ENCODE measurements at places on chromosomes 6 and 20.

GRCh38 chr6:5894357-5894756 lies 112.4 kb downstream of the NRN1 start:
- no peak for DNase-seq

DNA sequence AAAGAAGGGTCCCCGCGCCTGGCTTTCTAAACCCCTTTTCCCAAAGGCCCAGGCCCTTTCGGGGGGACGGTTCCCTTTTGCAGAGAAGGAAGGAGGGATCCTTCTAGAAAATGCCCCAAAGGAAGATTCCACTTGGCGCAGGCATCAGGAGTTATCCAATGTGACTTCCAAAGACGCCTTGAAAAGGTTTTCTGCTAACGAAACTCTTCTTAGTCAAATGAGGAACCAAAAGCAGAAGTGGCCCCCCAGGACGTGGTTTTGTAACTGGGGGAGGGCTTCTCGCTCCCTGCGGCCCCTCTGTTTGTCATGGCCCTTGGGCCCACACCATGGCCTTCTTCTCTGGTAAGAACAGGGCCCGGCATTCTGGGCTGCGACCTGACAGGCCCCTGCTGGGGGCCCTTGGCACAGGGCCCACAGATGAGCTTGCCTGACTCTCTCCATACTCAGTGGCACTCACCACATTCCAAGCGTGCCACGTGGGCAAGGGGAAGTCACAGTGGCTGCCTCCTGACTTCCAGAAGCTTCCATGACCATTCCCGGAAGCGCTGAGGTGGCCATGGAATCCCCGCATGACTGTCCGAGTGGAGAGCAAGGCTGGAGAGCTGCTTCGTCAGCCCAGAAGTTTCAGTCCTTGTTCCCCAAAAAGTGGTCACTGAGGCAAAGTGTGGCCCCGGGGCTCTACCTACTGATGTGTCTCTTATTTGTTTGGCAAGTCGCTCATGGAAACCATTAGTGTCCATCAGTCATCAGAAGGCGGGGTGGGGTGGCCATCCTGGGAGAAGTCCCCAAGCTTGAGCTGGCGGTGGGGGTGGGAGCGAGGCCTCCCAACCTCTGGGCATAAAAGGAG lies 834 bp upstream of the CTSZ start:
- peak; percentile 33 for DNase-seq

GRCh38 chr6:44678252-44678935 lies 290.9 kb downstream of the CDC5L start:
- no peak for DNase-seq

GRCh38 chr6:21710216-21710615 lies 116.7 kb downstream of the SOX4 start:
- no peak for DNase-seq

- peak; percentile 78 for DNase-seq
These were observed 65.8 kb upstream of the ARMC2 start for GRCh38 chr6:108782179-108783041.

DNA sequence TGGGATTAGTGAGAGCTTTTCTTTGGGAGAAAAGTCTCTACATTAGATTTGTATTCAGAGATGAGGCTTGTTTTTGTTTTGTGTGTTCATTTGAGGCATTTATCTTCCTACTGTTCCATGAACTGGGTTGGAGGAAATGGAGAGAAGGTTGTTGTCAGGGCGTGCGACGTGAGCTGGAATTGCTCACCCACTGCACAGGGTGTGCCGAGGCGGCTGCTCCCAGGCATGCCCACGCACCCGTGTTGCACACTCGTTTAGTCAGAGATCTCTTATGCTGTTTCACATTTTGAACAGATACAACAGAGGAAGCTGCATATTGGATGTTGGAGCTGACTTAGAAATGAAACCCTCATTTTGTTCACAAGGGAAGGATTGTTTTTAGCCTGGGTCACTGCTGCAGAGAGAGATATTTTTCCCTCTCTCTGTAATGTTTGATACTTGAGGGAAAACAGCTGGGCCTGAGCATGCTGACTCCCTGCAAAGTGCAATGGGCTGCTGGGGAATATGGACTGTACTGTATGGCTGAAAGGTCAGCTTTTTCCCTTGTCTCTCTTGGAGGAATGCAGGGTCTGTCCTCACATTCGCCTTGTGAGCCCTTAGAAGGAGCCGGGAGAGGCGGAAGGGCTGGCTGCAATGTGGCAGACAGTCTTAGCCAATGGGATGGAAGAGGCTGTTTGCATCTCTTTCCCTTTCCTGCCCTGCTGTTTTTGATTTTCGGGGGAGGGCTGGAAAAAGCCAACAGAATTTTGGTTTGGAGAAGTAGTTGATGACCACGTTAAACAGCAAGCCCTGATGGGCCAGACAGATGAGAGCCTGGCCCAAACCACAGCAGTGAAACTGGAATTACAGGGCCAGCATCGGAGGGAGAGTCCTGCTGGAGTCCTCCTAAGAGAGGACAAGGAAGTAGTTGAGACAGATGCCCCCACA lies 170.8 kb downstream of the SASH1 start:
- no peak for DNase-seq

GRCh38 chr6:154839546-154839945 lies 106.3 kb downstream of the SCAF8 start:
- no peak for DNase-seq

DNA sequence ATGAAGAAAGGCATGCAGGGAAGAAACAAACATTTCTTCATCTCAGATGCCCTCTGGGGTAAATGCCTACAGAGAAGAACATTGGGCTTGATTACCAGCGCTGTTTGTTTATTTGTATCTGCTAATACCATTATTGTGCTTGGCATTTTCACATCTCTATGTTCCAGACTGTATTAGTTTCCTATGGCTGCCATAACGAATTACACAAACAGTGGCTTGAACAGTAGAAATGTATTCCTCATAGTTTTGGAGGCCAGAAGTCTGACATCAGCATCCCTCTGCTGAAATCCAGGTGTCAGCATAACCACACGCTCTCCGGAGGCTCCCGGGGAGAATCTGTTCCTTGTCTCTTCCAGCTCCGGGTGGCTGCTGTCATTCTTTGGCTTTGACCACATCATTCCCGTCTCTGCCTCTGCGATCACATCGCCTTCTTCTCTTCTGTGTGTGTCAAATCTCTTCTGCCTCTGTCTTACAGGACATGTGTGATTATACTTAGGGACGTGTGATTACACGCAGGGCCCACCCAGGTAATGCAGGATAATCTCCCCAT lies 241.6 kb upstream of the SUPT3H start:
- no peak for DNase-seq

GRCh38 chr6:157558487-157559200 lies 177.7 kb downstream of the ZDHHC14 start:
- no peak for DNase-seq

GRCh38 chr6:143807103-143807772 lies 35.9 kb upstream of the LTV1 start:
- no peak for DNase-seq

- DNase-seq = no peak
These were observed 22.0 kb downstream of the KIF13A start for GRCh38 chr6:17965397-17965796.

DNA sequence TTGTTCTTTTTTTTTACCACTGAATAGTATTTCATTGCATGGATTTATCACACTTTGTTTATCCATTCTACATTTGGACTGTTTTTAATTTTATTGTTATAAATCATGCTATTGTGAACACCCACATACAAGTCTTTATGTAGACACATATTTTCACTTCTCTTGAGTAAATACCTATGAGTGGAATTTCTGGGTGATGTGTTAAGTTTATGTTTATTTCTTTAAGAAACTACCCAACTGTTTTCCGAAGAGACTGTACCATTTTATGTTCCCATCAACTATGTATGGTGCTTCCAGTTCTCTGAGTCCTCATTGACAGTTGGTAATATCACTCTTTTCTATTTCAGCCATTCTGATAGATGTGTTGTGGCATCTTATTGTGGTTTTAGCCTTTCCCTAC lies 54.0 kb downstream of the RIN2 start:
- no peak for DNase-seq

- no peak for DNase-seq
These were observed 51.5 kb downstream of the PLCB1 start for GRCh38 chr20:8183526-8183925.

DNA sequence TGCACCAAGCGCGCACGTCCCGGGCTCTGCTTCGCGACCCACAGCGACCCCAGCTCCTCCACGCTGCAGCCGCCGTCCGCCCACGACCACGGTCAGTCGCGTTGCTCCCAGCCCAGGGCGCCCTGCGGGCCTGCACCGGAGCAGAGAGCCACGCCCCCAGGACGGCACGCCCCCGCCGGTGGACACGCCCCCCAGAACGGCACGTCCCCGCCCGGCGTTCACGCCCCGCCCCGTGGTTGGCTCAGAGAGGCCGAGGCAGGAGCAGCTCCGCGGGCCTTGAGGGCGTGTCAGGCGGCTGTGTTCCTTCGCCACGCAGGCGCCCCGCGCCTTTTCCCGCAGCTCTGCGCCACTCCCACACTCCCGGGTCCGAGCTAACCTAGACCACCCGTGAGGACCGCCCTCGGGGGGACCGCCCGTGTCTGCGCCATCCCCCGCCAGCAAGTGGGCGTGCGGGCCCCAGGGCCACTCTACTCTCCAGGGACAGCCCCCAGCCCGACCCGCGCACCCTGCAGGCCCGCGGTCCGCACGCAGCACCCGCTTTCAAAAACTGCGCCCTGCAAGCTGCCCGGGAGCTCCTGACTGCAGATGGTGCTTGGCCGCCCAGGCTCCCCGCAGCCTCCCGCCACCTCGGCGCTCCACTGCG lies at the start of gene RNASET2:
RNASET2 (minus strand) TSS at position 107 of the 643 bp plus-strand sequence. CDS start 368 bp downstream, outside the sequence.
- peak; percentile 98 for DNase-seq

GRCh38 chr6:137914530-137915193 lies 47.6 kb downstream of the TNFAIP3 start:
- DNase-seq = no peak

DNA sequence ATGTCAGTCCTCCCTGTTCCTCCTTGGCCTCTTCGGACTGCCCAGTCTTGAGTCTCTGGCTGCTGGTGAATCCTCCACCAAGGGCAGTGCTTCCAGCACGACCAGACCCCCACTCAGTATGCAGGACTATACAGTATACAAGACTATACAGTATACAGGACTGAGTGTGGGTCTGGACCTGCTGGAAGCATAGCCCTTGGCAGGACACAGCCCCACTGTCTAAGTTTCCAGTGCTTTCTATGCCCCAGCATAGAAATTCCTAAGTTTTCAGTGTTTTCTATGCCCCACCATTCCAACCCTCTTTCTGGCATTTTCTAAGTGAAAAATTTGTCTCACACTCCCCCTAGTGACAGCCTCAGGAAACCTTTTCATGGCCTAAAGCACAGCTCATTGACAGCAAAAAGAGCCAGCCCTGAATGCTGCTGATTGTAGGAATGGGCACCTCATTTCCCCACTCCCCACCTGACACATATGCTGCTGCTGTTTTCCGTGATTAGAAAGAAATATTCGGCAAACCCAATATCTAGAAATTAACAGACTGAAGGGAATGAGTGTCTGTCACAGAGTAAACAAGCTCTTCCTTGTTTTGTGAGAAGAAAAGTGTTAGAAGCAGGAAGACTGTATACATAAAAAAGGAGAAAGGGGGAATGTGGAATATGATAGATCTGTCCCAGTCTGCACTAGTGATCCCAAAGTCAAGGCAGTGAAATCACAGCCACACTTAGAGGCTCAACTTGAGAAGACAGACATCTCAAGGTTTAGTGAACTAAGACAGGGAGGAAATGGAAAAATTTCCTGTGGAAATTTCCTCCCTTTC lies 206.9 kb downstream of the IBTK start:
- no peak for DNase-seq

GRCh38 chr20:10707068-10707467 lies 33.3 kb upstream of the JAG1 start:
- DNase-seq = no peak

DNA sequence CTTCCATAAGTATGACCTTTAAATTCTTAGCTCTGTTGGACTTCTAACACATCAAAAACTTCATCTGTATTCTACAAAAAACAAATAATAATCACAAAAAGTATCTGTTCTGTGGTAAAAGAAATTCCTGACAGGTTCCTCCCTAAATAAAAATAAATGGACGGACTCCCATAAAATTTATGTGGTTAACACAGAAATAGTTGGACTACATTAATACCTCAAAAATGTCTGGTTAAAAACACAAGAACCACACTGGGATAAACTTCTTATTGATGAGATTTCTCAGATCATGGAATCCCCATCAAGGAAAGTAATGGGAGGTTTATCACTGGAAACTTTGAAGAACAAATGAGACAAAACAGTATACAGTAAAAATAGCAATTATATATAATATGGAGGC lies 172.4 kb downstream of the MOXD1 start:
- DNase-seq = no peak

DNA sequence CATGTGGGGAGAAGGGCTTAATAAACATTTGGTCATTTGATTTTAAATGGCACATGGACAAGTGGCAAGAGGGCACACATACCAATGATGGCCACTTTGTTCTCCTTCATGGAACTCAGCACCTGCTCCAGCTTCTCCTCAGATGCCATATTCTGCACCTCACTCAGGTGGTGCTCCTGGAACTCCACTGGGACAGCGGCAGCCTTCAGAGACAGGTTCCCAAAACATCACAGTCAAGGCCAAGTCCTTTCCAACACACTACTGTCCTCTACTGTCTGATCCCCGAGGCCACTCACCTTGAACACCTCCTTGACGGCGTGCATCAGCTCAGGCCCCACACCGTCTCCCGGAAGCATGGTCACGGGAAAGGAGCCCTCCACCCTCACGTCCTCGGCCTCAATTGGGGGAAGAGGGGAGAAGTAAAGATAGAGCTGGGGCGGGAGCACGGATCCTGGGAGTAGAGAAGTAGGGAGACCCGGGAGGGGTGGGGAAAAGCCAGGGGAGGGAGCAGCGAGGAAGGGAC lies 591 bp downstream of the IDH3B start:
- DNase-seq = no peak

DNA sequence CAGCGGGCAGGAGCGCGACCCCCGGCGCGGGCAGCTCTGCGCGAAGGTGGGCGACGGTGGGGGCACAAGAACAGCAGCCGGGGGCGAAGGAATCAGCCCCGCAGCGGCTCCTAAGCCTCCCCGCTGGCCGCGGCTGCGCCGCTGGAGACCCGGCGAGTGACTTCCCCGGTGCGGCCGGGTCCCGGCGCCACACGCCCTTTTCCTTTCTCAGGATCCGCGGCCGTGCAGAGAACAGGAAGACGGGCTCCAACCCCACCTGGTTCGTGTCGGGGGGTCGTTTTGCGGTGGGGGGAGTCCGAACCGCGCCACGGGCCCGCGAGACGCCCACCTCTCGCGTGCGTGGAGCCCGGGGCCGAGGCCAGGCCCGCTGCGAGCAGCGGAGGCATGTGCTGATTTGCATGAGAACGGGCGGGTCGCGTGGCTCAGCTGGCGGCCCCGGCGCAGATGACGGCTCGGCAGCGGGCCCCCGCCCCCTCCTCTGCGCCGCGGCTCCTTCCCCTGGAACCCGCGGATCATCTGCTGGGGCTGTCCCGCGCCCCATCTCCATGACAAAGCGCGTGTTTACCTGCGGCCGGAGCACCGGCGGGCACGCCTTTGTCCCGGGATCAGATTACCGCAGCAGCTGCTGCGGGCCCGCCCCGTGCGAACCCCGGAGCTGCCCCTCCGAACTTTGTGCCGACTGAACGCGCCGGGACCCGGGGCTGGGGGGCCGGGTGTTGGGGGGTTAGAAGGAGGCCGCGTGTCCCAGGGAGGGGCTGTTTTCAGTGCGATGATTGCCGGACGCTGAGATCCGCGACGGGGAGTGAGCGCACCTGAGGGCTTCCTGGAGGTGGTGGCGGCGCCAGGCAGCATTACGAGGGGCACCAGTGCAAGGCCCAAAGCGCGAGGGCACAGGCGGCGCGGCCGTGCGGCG lies 4.9 kb upstream of the DLL1 start:
- DNase-seq = peak; percentile 47

All from CD4-positive, alpha-beta T cell treated with Interleukin-12 subunit alpha and Interleukin-12 subunit beta, for 1 hour (primary cell).